AG09309 (cell line): ENCODE measurements at places on chromosomes 2 and 18.
A peak's percentile ranks its signal among the peaks of the same experiment; 100 is the strongest.

DNA sequence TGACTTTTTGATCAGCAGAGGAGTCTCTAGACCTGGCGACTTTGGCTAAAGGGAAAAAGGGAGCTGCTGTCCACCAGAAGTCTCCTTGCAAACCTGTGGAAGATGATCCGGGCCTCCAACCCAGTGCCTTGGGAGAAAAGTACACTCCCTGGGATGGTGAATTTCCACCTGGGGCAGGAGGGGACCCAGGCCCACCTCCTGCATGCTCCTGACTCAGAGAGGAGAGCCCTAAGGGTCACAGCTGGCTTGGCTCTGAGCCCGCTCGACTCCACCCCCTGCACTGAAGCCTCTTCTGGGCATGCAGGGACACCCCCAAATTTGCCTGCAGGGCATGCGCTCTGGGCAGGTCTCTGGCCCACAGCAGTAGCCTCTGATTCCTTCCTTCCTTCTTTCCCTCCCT lies 66.5 kb downstream of the PDCL3 start:
- no peak for DNase-seq

DNA sequence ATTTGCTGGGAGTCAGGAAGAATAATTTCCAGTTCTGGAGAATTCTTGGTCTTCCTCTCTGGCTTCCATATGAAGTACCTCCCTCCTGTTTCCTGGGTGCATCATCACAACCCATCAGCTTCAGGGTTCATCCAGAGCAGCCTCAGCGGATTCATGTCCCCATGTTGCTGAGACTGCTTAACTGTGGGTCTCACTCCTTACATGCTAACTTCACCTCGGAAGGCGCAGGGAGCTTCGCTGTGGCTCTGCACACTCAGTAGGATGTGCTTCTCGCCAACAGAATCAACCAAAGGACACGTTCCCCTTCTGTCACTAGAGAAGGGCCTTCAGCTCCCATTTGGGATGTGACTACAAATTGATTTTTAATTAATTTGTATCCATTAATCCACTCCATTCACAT lies 24.2 kb downstream of the FBLN7 start:
- DNase-seq: no peak

GRCh38 chr2:27021253-27022049 lies 11.3 kb upstream of the TMEM214 start:
- no peak for DNase-seq

- no peak for DNase-seq
These were observed 28.3 kb upstream of the SLC40A1 start for GRCh38 chr2:189608795-189609422.

DNA sequence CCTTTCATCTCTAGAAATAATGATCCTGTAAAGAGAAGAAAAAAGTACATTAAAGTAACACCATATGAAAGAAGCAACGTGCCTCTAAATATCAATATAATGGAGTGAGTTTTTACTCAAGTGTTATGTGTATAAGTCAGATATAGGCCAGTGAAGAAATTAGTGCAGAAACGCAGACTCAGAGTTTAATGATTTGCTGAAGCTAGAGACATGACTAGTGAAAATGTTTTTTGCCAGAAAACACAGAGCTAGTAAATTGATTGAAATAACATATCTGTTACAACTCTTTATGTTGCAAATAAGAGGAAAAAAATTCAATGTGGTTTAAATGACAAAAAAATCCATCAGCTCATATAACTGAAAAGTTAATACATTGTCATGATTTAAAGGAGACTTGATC lies 217.2 kb upstream of the NXPH2 start:
- no peak for DNase-seq

- no peak for DNase-seq
These were observed 55.6 kb downstream of the VIL1 start for GRCh38 chr2:218474527-218474926.

- DNase-seq: no peak
These were observed 21.6 kb upstream of the SCLY start for GRCh38 chr2:238039151-238039550.

GRCh38 chr2:44207102-44207501 lies 38.4 kb downstream of the PPM1B start:
- DNase-seq: no peak

DNA sequence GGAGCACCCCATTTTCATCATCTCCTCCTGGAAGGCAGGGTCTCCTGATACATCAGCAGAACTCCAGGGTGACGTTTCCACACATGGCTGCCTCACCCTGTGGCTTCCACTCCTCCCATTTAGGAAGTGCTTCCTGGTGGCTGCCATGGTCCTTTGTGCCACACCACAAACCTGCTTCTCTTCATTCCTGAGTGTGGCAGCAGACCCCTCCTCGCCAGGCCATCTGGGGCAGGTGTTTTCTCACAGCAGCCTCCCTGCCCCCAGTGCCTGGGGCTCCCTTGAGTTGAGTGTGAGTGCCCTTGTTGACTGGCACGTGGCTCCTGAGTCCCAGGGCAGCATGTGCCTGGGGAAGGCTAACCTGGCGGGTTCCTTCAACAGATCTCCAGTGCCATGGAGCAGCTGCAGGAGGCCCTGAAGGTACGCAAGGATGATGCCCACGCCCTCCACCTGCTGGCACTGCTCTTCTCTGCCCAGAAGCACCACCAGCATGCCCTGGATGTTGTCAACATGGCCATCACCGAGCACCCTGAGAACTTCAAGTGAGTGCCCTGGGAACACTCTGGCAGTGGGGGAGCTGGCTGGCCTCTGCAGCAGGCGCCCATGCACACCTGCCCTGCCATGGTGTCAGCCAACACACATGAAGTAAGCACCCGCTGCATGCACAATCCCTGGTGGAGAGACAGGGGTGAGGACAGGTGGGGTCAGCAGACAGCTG lies 113.4 kb upstream of the MCFD2 start:
- no peak for DNase-seq

GRCh38 chr2:67612576-67613042 lies 215.5 kb downstream of the ETAA1 start:
- DNase-seq: peak; percentile 45
